EH (cell line): ENCODE measurements at places on chromosomes 4 and X.

GRCh38 chrX:22056235-22056634 is 24.1 kb downstream of the PHEX start:
- no peak for DNase-seq

DNA sequence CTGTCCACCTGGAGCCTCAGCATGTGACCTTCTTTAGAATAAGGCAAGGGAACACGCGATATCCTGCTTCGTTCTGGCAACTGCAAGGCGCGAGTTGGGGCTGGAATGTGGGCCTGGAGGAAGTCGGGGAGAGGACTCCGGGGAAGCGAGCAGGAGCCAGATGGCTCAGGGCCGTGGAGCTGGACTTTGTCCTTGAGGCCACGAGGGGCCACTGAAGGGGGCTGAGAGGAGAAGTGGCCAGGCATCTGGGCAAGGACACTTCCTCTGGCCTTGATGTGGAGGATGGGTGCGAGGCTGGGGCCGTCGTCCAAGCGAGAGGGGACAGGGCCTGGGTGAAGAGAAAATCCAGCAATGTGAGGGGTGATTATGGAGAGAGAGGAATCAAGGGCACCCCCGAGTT is 12.2 kb upstream of the DUSP9 start:
- no peak for DNase-seq

DNA sequence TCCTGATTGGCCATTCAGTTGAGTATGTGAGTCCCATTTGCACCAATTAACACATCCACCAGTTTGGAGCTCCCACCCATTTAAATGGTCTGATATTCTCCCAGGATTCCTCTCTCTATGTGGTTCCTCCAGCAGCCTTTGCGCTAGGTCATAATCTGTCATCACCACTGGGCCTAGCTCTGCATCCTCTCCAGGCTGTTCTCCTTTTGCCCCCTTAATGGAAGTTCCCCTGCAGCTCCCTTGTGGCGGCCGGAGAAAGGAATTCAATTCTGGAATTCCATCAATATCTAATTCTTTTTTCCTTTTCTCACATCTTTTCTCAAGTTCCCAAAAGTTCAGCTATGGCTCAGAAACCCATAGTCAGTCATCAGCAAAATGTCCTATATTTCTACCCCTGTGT is 2184.4 kb upstream of the AGA start:
- no peak for DNase-seq

GRCh38 chr4:9994246-9994847 is 26.9 kb downstream of the SLC2A9 start:
- no peak for DNase-seq

- DNase-seq = no peak
Measured at GRCh38 chr4:38120772-38121171, 160.6 kb downstream of the PTTG2 start.

DNA sequence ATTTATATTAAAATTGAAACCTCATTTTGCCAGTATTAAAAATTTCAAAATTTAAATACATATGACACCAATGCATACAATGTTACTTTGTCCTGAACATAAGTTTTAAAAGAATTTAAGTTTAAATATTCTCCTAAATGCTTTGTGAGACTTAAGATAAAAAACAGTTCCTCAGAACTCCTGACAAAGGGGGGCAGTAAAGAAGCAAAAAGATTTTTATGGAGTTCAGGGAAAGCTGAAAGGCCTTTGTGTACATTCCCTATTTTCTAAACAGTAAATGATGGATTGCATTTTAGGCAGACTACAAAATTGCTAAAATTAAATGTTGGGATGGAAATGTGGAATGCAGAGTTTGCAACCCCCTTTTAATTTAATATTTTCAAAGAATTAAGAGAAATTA is 81.7 kb downstream of the SNCA start:
- no peak for DNase-seq

DNA sequence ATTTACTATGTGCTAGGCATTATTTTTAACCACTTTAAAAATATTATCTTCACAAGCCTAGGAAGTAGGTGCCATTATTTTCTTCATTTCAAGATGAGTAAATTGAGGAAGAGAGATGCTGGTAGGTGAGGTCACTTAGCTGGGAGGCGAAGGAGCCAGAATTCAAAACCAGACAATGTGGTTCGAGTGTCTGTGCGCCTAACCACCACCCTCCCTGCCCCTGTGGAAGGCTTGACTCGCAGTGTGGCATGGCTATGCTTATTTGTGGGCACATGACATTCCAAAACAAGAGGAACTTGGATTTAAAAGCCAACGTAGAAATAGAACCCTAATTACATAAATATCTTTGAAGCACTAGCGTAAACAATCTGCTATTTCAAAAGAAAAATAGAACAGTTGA is 226.6 kb upstream of the PITX2 start:
- no peak for DNase-seq

DNA sequence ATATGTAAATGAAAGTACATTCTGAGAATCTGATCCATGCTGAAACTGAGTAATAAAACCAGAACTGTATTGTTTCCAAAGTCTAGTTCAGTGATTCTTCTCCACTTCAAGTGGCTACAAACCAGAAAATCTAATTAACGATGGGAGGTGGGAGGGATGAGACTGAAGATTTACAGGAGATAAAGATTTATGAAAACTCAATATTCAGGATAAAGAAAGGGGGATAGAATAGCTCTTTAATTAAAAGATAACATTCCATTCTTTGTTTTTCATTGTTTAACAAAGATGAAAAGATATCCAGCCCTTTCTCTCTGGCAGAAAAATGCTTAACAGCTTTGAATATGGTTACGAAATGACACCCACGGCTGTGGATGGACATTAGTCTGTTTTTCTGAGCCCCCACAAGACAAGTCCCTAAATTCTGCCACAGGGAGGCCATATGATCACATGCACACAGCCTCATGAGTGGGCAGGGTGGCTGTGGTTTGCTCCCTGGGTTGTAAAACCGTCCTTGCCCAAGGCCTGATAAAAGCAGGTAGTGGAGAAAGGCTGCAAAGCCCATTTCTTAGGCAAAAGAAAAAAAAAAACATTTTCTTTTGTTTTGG is 36.4 kb downstream of the TMEM150C start:
- peak; percentile 24 for DNase-seq

- peak; percentile 68 for DNase-seq
Measured at GRCh38 chr4:108030332-108030731, 40.6 kb downstream of the HADH start.

DNA sequence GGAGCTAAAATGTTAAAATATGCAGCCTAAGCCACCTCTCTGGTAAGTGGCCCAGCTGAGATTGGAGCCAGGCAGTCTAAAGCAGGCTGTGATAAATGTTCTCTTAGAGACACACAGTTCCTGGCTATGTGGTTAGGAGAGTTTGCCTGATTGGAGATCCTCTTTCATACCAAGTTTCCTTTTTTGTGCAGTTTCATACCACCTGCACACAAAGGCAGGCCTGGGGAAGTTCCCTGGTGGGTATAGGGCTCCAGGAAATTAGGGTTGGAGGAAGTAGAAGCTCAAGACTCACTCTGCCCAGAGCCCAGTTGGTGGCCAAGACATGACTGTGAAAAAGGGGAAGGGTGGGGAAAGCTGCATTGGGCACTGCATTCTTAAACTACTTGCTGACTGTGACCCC is 16.9 kb downstream of the CYBB start:
- DNase-seq = no peak

DNA sequence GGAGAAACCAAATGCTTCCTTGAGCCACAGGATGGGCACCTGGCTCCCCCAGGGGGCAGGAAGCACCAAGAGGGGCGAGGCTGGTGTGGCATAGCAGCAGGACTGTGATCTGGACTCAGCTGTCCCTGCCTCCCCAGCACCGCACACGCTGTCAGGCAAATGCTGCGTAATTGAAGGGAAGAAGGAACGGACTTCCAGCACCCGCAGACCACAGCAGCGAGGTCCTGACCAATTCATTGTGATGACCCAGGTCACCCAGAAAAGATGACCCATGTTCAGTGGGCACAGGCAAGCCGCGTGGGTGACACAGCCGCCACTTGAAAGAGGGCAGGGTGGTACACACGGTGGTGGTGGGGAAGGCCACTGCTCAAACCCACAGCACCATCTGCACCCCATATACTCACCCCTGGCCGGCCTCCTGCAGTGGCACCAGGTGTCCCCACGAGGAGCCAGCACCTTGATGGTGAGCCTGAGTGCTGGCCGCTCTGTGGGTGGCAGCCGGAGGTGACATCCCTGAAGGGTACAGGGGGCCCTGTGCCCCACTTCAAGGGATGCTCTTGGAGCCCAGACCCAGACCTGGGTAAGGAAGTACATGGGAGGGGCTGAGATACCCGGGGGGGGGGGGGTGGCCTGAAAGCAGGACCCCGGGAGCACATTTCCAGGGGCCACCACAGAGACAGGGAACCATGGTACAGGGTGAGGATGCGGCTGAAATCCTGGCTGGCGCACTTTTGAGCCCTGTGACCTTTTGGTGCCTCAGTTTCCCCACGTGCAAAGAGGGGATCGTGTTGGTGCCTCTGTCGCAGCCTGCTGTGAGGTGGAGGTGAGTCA is 11.5 kb downstream of the NAT8L start:
- DNase-seq = no peak

DNA sequence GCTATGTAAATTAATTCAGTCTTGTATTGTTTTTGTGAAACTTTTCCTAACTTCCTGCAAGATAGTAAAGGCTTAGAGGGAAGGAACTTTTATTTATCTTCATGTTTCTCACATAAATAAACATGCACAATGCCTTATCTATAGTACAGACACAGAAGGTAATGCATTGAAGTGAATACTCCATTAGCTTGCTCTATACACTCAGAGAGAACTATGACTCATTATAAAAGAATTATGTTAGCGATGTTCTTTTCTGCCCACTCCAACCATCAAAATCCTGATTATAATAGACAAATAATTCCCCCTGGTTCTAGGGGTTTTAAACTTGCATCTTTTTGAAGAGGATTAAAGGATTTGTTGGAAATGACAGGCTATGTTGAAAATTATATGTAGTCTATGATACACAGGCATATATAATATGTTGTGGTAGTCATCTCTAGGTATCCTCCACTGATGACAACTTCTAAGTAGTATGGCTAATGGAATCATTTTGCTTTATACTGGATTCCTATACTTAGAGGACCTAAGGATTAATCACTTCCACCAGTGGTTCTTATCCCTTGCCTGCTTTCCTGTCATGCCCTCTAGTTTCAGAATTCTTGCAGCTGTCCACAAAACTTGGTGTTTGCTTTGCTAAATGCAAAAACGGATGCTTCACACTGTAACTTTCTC is 115.7 kb downstream of the NDST4 start:
- DNase-seq = no peak

DNA sequence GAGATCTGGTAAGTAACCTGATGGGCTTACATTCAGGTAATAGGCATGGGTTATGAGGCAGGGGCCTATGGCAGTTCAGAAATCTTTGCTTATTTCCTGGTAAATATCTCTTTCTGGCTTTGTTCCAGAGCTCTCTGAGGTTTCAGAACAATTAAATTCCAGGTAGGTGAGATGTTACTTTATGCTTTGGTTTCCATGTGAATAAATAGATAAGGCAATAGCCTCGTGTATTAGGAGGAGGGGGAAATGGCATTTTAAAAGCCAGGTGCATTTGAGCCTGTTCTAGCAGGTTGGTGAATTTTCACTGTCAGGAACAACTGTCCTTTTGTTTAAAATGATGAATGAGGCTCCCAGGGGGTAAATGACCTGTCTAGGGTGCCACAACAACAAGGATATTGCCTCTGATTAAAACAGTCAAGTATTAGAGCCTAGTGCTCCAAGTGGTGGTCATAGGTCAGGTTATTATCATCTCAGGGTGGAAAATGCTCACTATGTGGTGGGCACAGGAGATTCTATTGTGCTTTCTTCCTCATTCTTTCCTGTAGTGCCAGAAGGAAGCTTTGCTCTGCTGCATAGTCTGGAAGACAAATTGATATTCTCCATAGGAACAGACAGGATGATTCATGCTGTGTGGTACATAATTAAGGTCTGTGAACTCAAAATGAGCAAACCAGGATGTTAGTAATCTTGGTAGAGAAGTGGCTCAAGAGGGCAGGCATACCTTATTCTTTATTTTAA is 296.2 kb downstream of the INPP4B start:
- DNase-seq = peak; percentile 80

DNA sequence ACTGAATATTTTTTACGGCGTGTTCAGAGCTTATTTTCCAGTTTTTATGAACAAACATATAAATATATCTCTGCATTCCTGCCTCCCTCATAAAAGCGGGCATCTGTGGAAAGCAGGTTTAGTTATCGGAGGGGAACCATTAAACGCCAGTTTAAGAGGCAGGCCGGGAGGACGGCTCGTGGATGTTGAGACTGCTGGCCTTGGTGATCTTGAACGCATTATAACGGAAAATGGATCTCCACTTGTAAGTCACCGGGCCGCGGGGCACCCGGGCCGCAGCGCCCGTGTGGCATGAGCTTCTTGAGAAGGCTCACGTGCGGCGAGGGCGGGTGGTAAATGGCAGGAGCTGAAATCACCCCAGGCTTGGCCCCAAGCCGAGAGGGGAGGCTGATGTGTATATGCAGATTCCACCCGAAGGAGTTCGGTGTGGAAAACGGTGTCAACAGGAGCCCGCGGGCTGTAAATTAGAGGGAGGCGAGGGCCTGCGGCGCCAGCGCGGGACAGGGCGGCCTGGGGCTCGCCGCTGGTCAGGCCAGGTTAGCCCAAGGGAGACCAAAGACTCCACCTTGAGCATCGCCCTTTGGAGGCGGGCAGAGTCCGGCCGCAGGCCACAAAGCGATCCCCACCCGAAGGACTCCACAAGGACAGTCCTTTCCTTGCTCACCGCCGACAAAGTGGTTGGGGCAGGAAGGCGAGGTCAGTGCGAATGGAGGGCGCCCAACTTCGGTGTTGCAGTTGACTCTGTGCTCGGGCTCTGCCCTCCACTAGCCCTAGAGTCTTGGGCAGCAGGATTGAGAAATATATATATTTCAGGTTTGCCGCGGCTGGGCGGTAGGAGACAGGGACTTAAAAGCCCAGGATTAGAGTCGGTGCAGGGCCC is 1.3 kb upstream of the HAND2 start:
- DNase-seq = no peak

- DNase-seq = no peak
Measured at GRCh38 chr4:123427951-123428350, 31.4 kb downstream of the SPRY1 start.

DNA sequence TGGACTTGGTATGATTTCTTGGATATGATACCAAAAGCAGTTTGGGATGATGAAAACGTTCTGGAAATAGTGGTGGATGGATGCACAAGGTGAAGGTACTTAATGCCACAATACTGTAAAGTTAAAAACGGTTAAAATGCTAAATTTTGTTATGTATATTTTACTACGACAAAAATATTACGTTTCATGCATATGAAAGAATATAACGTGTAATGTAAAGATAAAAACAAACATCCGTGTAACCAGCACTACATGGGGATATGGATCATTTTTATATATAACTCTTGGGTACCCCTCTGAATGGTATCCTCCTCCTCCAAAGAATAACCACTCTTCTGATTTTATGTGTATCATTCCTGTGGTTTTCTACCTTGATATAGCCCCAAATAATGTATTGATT is 862 bp upstream of the CENPU start:
- DNase-seq = no peak

DNA sequence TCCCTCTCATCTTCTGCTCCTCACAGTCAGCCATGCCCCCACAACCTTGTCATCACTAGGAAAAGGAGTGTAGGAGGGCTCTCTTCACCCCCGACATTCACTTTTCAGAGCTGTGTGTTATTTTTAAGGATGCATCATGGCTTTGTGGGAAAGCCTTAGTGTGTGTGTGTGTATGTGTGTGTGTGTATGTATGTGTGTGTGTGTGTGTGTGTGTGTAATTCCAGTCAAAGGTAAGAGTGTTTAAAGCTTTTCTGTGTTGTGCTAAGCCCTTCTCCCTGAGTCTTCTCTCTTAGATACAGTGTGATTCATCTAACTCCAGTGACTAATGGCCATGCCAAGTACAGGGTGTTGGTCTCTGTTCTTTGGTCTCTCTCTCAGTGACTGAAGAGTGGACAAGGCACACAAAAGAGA is 76.6 kb downstream of the CHIC2 start:
- DNase-seq = peak; percentile 73
